ENCODE measurements at places on chromosomes 3 and 15.

GRCh38 chr3:40310705-40311104, 1.2 kb downstream of the EIF1B start:
- DNase-seq: no peak

DNA sequence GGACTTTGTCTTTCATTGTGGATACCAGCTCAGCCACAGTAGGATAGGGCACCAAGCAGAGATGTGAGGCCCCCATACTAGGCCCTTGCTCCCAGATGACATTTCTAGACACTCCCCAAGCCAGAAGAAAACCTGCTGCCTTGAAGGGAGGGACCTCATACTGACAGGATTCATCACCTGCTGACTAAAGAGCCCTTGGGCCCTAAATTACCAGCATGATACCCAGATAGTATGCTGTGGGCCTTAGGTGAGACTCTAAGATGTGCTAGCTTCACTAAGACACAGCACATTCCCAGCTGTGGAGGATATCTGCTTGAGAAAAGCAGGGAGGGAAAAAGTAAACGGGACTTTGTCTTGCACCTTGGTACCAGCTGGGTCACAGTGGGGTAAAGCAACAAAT, 324.0 kb downstream of the TBL1XR1 start:
- no peak for DNase-seq

GRCh38 chr3:143643905-143644304, 204.4 kb downstream of the SLC9A9 start:
- no peak for DNase-seq

- DNase-seq: no peak
Measured at GRCh38 chr3:43238801-43239200, 47.5 kb upstream of the SNRK start.

- DNase-seq: no peak
Measured at GRCh38 chr3:126441256-126441880, 34.3 kb downstream of the ZXDC start.

DNA sequence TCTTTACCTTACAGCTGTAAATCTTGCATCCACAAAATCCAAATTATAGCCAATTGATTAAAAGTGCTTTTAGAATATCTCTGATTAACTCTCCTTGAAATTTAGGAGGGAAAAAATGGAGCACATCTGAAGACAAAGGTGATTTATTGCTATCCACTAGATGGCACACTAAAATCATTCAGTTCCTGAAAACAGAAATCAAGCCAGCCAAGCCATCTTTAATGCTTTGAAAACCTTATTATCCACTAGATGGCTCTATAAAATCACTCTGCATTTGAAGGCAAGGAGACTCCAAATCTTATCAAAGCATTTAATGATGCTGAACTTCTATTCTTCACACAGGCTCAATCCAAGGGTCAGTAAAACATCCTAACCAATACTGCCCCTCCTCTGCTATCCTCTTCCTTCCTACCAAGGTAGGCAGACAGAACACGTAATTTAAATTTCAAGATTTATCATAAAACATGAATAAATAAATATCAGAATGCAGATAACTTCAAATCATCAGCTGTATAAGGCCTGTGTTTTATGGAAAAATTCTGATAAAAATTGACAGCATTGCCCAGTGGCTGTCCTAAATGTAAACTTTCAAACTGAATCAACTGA, 48.4 kb downstream of the GOLIM4 start:
- peak; percentile 55 for DNase-seq

- no peak for DNase-seq
Measured at GRCh38 chr3:188660415-188660814, 506.5 kb downstream of the LPP start.

GRCh38 chr3:12999147-13000140, 73.8 kb downstream of the IQSEC1 start:
- DNase-seq: no peak

- no peak for DNase-seq
Measured at GRCh38 chr3:159881208-159881607, 107.4 kb upstream of the IL12A start.

GRCh38 chr3:48514431-48515227, 10.7 kb upstream of the SHISA5 start:
- no peak for DNase-seq

DNA sequence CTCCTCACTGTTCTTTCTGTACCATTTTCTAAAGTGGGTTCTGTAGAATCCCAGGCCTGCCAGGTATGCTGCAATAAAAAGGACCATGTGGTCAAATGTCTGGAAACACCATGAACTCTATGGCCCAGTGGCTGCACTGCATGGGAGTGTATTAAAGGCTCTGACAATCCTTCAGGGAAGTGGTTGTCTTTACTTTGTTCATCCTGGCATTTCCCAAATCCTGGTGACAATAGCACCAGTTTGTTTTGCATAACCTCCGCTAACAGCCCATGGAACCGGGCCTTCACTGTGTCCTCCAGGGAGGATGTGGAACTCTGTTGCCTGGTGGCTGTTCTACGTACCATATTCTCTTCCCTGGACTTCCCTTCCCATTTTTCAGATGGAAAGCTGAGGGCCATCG, 11.2 kb upstream of the DUSP7 start:
- no peak for DNase-seq

DNA sequence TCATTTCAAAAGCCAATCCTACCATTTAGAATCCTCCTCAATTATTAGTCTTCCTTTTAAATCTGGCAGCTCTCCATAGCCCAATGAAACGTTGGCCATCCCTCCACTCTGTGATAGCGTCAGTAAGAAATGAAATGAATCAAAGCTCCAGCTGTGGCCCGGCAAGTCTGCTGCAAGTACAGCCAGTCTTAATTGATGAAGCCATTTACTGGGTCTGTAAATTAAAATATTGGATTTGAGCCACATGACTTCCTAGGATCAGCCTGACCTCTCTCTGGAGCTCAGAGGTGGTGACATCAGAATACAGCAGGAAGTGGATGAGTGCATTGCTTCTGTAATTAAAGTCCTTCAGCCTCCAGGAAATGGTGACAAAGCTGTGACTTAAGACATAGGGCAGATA, 347.0 kb upstream of the LMCD1 start:
- DNase-seq: no peak

DNA sequence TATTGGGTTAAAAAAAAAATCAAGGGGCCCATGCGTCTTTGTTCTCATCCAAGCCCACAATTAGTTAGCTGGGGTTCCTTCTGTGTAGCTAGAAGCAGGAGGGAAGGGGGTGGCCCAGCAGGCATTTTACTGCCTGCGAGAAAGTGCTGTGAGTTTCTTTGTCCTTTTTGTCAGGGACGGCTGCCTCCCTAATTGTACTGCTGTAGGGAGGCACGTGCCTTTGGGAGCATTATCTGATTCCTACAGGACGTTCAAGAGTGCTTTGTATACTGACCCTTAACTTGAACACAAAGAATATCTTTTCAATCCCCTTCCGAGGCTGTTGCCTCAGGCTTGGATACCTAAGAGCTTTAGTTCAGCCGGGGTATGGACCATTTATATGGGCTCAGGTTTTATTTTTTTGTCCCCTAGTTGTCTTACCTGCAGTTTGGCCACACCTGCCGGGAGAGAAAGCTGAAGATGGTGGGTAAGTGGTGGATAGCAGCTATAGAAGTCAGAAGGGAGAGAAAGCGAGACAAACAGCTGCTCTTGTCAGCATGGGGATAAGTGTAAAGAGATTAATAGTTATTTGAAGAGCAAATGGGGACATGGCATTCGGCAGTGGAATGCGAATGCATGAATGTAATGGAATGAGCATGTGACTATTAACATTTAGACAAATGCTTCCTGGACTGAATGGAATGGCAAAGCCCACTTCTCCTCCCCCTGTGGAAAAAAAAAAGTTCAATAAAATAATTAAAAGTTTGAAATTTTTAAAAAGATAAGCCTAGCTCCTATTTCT, 175.2 kb downstream of the TP63 start:
- peak; percentile 31 for DNase-seq

DNA sequence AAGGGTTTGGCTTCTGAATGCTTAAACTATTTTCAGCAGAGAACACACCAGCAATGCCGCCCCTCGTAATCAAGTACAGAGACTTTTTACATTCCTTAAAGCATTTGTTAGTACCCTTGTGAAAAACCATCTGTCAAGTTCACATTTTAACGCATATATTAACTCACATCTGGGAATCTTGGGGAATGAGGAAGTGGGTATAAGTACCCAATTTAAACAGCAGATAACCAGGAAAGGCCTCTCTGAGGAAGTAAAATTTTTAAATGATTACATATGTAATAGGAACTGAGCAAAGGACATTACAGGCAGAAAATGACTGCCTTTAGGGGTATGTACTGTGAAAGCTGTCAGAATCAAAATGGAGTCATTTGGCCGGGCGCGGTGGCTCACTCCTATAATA, 12.8 kb upstream of the CFAP44 start:
- DNase-seq: no peak

GRCh38 chr3:182078316-182078715, 366.6 kb downstream of the SOX2 start:
- DNase-seq: no peak

- DNase-seq: no peak
Measured at GRCh38 chr15:87632364-87632763, 624.2 kb downstream of the NTRK3 start.

GRCh38 chr3:23864931-23865330, 51.9 kb downstream of the NKIRAS1 start:
- no peak for DNase-seq

- DNase-seq: no peak
Measured at GRCh38 chr3:172319595-172319994, 128.7 kb downstream of the GHSR start.

- no peak for DNase-seq
Measured at GRCh38 chr3:155420406-155420805, 126.9 kb upstream of the STRIT1 start.

DNA sequence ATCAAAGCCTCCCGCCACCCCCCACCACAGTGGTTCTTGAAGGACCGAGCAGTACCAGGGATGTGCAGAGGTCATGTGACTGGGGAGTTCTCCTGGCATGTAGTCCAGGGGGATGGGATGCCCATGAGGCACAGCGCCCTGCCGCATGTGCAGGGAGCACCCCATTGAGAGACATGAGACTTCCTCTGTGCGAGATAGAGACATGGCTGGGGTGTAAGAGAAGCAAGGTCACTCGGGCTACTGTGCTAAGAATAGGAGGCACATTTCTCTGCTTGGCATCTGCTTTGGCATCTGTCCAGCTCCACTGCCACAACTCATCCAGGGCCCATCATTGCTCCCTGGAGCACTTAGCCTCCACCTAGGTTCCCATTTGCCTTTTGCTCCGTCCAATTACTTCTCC, 2.4 kb upstream of the CYP1A1 start:
- DNase-seq: no peak

GRCh38 chr3:182092662-182093262, 381.0 kb downstream of the SOX2 start:
- DNase-seq: no peak

Measured in renal cortex interstitium (tissue), 15 donors.